ENCODE measurements at places on chromosomes 6 and 20. TPM values are rescaled to one million over a fixed set of nuclear protein-coding genes. Genes with fewer than 3 reads are reported as not detected.

DNA sequence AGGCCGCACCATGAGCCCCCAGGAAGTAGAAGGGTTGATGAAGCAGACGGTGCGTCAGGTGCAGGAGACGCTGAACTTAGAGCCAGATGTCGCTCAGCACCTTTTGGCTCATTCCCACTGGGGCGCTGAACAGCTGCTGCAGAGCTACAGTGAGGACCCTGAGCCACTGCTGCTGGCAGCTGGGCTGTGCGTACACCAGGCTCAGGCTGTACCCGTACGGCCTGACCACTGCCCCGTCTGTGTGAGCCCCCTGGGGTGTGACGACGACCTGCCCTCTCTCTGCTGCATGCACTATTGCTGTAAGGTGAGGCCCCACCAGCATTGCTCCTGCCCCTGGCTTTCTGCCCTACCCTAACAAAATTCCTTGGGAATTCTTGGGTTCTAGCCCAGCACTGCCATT is 13.1 kb downstream of the DNPH1 start:
- no peak overlapping the region for H3K4me3 ChIP-seq
- H3K27me3 ChIP-seq: no peaks in the 10 kb centered on the region
- H3K4me1 ChIP-seq: no peaks in the 10 kb centered on the region
- DNase-seq: no peak

DNA sequence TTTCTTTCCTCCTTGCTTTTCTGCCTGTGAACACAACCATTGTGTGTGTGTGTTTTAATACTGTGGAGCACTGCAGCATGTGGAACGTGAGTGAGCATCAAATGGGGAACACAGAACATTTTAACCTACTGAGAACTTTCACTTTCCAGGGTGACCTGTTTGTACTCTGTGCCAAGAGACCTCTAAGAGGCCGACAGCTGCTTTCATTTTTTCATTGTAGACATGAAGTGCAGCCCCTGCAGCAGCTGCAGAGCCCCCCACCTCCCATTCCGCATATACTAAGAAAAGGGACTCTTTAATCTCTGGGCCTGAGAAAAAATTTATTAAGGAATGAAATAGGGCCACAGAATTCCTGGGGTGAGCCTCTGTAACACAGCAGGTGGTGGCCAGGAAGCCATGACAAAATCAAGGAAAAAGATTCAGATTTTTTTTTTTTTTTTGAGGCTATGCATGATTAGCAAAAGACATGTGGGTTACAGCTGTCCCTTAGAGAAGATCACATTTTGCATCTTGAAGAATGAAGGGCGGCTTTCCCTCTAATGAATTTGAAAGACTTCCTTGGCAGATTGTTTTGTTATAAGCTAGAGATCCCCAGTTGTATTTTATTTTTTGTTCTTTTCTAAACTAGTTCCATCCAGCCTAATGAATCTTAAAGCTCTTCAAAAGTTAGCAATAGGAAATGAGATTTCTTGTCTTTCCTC is 503.4 kb downstream of the CD109 start:
- no peaks in the 10 kb centered on the region for H3K4me1 ChIP-seq
- H3K27me3 ChIP-seq: no peaks in the 10 kb centered on the region
- no peak overlapping the region for H3K27ac ChIP-seq
- DNase-seq: no peak
- no peaks in the 10 kb centered on the region for H3K36me3 ChIP-seq
- no peak overlapping the region for H3K4me3 ChIP-seq

GRCh38 chr6:91094806-91095475 is 508.1 kb upstream of the MAP3K7 start:
- H3K4me1 ChIP-seq: no peaks in the 10 kb centered on the region
- H3K27me3 ChIP-seq: no peaks in the 10 kb centered on the region
- no peak overlapping the region for H3K27ac ChIP-seq
- no peak overlapping the region for H3K4me3 ChIP-seq
- no peaks in the 10 kb centered on the region for H3K36me3 ChIP-seq

Gene OPN5
- not detected for total RNA-seq

GRCh38 chr6:85329196-85329595 is 120.7 kb upstream of the NT5E start:
- no peaks in the 10 kb centered on the region for H3K4me1 ChIP-seq
- H3K36me3 ChIP-seq: no peaks in the 10 kb centered on the region
- no peak overlapping the region for H3K27ac ChIP-seq
- 0 out of 2 replicates have a peak, but pooled peaks cover 3% of the 10 kb centered on the region for H3K27me3 ChIP-seq

DNA sequence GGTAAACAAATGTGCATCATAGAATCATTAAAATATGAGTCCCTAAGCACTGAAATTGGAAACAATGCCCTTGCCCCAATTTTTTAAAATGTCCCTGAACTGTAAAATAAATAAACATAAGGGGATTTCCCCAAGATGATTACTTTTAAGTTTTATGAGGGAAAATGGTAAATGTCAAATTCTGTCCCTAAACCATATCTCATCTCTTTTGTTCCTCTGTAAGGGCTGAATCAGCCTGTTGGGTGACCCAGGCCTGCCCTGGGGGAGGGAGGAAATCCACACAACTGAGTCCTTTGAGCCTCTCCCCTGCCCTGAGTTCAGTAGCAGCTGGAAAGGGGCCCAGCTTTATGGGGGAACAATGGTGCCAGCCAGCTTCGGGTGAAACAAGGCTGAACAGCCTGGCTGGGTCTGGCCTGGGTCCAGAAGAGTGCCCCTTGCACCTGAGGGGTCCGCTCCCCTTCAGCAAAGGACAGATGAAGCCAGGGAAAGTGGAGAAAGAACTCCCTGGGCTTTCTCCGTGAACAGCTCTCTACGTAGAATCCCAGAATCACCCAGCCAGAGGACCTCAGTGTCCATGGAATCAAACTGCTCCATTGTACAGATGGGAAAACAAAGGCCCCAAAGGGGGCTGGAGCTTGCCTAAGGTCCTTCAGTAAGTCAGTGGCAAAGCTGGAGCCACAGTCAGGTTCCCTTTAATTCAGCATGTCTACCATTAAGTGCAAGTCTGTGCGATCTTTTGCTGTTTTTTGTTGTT is 28.2 kb upstream of the ITCH start:
- DNase-seq: no peak
- H3K27ac ChIP-seq: no peak overlapping the region
- no peak overlapping the region for H3K4me3 ChIP-seq

DNA sequence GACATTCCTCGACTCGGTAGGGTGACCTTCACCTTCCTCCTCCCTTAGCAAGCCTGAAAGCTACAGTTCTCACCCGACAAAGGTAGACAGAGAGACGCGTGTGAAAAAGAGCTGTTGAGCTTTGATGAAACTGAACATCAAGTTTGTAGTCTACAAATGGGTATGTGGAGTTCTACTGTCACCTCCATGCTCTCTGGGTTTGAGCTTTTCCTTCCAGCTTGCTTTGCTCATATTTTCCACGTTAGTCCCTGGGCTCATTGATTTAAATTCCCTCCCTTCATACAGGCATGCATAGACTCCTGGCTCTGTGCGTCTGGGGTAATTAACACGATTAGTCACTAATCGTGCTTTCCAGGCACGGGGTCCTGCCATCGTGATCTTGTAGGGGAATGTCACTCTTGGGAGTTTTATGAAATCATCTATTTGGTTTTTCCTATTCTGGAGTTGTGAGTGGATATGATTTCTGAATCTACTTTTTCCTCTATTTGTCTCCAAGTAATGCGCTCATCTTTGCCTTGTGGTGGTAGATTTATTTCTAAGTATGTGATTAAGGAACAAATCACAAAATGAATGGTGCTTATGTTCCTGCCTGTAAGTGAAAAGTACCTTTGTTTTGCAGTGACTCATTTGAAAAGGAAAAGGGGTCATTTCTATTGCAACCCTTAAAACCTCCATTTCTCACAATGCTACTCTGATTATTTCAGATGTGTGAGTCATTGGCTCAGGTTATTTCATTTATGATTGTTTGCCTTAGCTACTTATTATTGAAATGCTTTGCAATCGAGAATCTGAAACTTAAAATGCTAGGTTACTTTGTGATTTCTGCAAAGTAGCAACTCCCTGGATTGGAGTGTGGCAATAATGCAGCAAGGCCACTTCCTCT is 154.6 kb downstream of the ZDHHC14 start:
- no peaks in the 10 kb centered on the region for H3K36me3 ChIP-seq
- H3K4me3 ChIP-seq: peak overlapping the region; percentile 41
- peak overlapping the region; percentile 64 for H3K27ac ChIP-seq
- peaks cover 18% of the 10 kb centered on the region for H3K4me1 ChIP-seq
- DNase-seq: peak; percentile 77

Gene RING1
- total RNA-seq: 37.6 TPM

Gene ASCC3
- 57.9 TPM for total RNA-seq

- no peaks in the 10 kb centered on the region for H3K36me3 ChIP-seq
- no peaks in the 10 kb centered on the region for H3K27me3 ChIP-seq
- H3K4me1 ChIP-seq: no peaks in the 10 kb centered on the region
Observed at GRCh38 chr6:124443541-124443940, 518.7 kb upstream of the RNF217 start.

DNA sequence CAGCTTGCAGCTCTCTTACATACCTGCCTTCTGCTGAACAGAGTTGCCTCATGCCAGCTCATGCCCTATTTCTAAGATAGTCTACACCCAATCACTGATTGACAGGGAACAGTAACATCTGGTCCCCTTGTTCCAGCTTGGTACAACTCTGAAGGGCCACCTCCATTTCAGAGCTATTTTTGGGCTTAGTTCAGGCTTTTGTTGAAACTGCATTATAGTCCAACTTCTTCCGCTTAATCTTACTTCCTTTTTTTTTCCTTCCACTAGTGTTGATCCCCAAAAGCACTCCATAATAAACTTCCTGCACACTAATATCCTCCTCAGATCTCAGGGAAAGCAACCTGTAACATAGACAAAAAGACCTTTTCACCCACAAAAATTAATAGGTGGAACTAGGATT is 65.7 kb upstream of the TNFRSF21 start:
- no peaks in the 10 kb centered on the region for H3K4me1 ChIP-seq
- no peaks in the 10 kb centered on the region for H3K27me3 ChIP-seq
- no peak overlapping the region for H3K27ac ChIP-seq
- no peak for DNase-seq
- H3K36me3 ChIP-seq: no peaks in the 10 kb centered on the region

Gene CCND3
- 47.8 TPM for total RNA-seq

GRCh38 chr6:26543953-26544352 is 5.8 kb downstream of the HMGN4 start:
- H3K4me3 ChIP-seq: no peak overlapping the region
- H3K27ac ChIP-seq: no peak overlapping the region
- peaks cover 10% of the 10 kb centered on the region for H3K4me1 ChIP-seq
- H3K36me3 ChIP-seq: peaks cover 31% of the 10 kb centered on the region

Gene EPB41L1
- total RNA-seq: 19.2 TPM

DNA sequence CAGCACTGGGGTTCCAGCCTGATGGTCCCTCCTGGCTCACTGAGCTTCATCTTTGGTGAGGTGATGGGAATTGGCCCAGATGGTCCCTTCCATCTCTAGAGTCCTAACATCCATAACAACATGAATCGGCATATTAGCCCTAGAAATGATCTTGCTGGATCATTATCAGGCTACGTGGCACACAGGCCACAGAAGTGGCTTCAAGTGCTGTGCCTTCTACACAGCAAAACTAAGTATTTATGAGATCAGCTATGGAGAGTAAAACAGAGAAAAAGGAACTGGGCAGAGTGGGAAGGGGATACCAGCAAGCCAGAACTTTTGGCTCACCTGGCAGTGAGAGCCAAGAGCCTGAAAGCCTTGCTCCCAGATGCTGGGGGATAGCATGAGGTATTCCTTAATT is 116.9 kb downstream of the TRERF1 start:
- no peak overlapping the region for H3K4me3 ChIP-seq
- no peaks in the 10 kb centered on the region for H3K36me3 ChIP-seq

Gene CCDC167
- 41.2 TPM for total RNA-seq

GRCh38 chr20:63312690-63313348 is 19.8 kb downstream of the COL20A1 start:
- no peak overlapping the region for H3K4me3 ChIP-seq
- H3K27ac ChIP-seq: no peak overlapping the region
- peak; percentile 24 for DNase-seq
- H3K27me3 ChIP-seq: peaks cover 3% of the 10 kb centered on the region

Gene SMPDL3A
- 13.4 TPM for total RNA-seq
